ENCODE measurements at places on chromosomes 13 and 19. TPM values are rescaled to one million over a fixed set of nuclear protein-coding genes. Genes with fewer than 3 reads are reported as not detected.

Gene LRRC63
- total RNA-seq, result not detected

DNA sequence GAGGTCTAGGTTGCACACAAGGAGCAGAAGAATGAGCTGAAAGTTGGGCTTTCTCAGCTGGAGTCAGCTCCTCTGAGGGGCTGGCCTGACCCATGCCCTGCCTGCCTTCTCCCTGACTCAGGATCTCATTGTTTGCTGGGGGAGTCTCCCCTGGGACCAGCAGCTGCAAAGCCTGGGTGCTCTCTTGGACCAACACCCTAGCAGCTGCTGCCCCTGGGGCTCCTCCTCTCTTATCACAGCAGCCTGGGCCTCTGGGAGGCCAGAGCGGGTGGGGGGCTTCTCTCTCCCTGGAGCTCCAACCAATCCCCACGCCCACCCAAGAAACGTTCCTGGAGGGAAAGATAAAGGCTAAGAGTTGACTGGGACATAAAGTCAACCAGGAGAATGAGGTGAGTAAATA, 1.6 kb upstream of the FCGBP start:
- DNase-seq, result no peak

Gene KLHL1
- not detected for total RNA-seq

Gene GGN
- not detected for total RNA-seq

DNA sequence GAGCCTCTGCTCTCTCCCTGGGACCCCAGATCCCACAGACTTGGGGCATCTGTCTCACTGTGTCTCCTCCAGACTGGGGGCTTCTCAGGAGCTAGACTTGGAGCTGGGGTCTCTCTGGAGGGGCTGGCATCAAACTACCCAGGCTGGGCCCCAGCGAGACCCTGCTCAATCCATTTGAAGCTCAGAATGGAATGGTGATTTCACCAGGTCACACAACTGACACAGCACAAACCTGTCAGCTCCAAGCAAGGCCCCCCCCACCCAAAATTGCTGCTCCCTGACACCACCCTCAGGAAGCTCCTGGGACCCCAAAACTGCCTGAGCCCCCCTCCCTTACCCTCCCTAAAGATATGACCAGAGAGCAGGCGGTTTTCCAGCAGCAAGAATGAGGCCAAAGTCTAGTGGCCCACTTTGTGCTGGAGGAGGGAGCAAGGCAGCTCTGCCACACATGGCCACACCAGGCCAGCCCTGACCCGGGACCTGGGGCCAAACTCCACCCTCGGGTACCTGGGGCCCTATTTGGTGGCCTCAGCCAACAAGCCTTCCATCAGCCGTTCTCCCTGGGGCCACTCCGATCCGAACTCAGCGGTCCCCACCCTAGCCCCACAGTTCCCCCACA, 2.4 kb downstream of the NR2F6 start:
- DNase-seq, result no peak

- DNase-seq, result no peak
These were observed 24.4 kb downstream of the SLC25A15 start for GRCh38 chr13:40813667-40814454.

Gene MBD3L2
- total RNA-seq, result not detected
